ENCODE measurements at places on chromosomes 12 and 14.
A peak's percentile ranks its signal among the peaks of the same experiment; 100 is the strongest.

DNA sequence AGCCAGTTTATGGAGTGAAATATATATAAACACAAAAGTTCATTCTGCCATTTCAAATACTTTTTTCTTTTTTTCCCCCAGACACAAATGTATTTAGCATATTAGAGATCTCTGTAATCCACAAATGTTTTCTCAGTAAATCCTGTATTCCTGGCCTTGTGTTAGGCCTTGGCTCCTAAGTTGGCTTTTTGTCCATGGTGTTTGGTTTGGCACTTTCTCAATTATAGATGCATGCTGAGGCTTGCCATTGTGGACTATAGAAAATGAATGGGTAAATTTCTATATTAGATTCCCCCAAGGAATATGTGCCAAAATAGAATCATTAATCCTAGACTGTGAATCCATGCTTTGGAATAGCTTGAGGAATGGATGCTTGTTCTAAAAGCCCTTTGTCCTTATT is 17.0 kb downstream of the RIC8B start:
- no peak for DNase-seq

DNA sequence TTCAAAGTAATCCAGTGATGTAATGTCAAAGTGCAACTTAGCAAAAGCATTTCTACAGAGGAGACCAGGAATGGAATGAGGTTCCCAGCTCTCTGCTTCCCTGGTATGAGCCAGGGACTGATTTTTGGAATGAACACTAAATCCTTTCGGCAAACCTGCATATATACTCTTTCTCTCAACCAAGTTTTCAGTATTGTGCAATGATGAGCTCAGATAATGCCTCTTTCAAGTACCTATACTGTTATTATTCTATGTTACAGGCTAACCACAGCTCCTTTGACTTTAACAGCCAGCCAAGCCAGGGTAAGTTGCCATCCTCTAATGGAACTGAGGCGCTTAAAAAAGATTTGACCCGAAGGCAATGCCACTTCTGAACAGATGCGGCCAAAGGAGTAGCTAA is 104.9 kb upstream of the FSCB start:
- no peak for DNase-seq

- DNase-seq = no peak
Measured at GRCh38 chr12:98291828-98292227, 223.6 kb upstream of the TMPO start.

- DNase-seq = no peak
Measured at GRCh38 chr12:77767756-77768343, 62.8 kb upstream of the NAV3 start.

- peak; percentile 18 for DNase-seq
Measured at GRCh38 chr14:30521899-30522736, 36.8 kb upstream of the G2E3 start.

GRCh38 chr12:121849665-121850064 is 9.0 kb downstream of the HPD start:
- no peak for DNase-seq

DNA sequence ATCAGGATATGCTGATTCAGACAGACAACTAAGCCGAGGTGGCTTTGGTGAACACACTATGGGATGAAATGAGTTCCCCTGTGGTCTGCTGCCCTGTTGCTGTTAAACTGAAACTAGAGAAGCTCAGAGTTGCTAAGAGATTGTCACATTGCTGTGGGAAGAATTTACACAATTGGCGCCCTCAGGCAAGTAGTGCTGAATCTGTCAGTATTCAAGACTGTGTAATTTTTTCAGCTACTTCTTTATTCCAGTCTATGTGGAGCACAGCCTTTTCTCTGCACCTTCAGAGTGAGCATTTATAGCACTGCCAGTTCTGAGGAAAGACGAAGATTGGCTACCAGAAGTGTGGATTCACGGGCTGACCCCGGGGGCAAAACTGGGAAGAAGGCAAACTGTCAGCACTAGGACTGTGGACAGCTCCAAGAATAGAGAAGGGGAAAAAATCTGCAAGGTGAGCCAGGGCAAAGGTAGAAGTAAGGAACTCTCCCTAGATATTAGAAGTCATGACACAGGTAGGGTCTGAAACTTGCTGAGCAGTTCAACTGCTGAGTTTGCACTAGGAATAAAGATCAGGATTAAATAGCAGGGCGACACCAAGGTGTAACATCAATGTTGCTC is 218.8 kb upstream of the TMPO start:
- no peak for DNase-seq

DNA sequence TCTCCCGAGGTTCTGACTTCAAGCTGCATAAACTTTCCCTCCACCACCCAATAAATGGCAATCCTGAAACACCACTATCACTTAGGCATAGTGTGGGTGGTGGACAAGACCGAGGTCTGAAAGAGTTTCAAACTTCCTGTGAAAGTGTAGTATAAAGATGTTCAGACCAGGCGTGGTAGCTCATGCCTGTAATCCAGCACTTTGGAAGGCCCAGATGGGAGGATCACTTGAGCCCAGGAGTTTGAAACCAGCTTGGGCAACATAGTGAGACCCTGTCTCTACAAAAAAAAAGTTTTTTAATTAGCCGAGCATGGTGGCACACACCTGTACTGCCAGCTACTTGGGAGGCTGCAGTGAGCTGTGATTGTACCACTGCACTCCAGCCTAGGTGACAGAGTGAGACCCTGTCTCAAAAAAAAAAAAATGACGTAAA is 61.9 kb downstream of the CCDC92 start:
- no peak for DNase-seq

DNA sequence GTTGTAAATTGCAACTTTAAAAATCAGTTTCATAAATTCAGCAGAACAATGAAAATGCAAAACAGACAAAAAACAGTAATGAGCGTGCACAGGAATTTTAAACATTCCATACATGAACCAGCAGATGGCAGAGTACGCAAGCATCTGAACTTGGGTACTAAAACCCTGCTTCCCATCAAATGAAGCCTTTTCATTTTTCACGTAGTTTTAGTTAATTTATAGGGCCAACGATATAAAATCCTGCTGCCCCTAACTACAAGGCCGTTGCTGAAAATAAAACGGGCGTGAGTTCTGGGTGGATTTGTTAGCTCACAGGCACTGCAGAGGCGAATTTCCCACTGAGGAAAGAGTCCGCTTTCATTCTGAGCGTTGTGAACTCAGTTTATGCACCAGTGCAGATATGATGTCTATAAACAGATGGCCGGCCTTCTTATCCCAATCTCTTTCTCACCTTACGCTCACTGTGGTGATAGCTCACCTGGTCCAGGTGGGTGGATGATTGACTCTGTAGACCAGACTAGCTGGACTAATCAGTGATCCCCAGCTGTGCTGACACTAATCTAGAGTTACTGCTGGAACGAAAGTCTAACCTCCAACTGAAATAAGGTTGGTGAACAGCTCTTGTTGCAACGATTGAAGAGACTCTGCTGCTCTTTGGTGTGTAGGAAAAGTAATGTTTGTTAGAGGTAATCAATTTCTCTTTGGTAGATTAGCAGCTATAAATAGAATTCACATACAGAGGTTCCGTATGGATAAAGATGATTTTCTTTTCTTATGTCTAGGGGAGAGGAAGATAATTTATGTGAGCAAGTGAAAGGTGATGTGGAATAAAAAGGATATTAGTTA is 89.2 kb downstream of the PDZRN4 start:
- DNase-seq = peak; percentile 24

DNA sequence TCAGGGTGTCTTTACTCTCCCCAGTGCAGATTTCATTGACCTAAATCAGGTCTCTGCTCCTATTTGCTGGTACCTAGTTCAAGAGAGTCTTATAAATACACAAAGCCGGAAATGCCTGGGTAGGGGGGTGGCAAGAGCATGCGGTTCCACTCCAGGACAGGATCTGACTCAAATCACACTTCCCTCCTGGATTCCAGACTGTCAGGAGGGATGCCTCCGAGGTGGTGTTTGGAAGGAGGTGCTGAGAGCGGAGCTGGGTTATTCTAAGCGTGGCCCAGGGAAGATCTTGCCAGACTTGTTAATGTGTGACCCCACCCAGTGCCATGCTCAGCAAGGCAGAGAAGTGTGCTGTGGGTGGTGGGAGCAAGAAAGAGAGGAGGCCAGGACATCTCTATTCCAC is 49.8 kb downstream of the B4GALNT3 start:
- DNase-seq = no peak

DNA sequence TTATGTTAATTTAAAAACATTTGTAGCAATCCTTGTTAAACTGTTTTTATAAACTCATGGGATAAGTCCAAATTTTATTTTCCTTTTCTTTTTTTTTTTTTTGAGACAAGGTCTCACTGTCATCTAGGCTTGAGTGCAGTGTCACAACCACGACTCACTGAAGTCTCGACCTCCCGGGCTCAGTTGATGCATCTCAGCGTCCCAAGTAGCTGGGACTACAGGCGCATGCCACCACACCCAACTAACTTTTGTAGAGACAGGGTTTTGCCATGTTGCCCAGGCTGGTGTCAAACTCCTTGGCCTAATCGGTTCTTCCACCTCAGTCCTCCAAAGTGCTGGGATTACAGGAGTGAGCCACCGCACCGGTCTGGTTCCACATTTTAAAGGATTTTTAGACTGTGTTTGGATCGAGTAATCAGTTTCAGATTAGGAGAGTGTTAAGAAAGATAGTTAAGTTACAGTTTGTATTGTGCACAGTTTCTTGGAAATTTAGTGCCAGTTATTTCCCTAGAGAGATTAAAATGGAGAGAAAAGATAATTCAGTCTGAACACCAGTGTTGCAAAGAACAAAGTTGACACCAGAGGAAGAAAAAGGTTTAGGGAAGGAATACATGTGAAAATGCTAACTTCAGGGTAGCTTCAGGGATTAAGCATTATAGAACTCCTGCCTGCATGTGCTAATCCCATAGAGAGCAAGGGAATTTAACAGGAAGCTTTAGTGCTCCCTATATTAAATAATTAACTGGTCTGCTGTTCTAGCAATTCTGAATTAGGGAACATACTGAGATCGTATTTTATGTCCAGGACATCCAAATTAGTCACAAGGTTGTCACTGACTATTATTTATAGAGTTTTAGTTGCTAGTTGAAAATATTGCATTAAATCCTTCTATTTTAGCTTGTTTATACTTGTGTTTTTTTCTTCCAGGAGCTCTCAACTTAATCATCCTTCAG is 10.1 kb downstream of the RAP1B start:
- no peak for DNase-seq

DNA sequence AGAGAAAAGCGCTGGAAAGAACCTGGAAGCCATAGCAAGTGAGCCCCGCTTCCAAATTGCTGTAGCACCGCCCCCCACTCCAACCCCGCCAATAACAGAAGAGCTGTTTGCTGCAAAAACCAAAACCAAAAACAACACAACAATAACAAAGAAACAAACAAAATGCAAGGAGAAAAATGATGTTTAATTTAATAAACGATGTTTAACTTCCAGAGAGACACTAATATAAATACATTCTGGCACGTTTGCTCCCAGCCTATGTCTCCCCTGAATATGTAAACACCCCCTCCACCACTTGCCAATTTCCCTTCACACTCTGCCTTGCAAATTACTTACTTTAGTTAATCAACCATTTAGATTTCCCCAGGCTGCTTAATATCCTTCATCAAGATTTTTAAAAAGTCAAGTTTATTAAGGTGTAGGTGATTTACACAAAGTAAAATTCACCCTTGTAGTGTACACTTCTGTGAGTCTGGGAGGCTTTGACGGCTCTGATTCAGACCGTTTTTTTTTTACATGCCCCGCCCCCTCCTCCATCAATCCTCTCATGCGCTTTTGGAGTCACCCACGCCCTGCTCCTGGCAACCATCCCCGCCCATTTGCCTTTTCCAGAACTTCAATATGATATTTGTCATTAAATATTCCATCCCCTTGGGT is 482 bp upstream of the IFI27L2 start:
- DNase-seq = no peak

Measured in Panc1 (cell line).